ENCODE measurements at places on chromosomes 7 and 10.

GRCh38 chr7:31529103-31529502 is 15.2 kb downstream of the ITPRID1 start:
- no peak for DNase-seq

- no peak for DNase-seq
Observed at GRCh38 chr7:150784120-150784736, 15.9 kb downstream of the TMEM176B start.

DNA sequence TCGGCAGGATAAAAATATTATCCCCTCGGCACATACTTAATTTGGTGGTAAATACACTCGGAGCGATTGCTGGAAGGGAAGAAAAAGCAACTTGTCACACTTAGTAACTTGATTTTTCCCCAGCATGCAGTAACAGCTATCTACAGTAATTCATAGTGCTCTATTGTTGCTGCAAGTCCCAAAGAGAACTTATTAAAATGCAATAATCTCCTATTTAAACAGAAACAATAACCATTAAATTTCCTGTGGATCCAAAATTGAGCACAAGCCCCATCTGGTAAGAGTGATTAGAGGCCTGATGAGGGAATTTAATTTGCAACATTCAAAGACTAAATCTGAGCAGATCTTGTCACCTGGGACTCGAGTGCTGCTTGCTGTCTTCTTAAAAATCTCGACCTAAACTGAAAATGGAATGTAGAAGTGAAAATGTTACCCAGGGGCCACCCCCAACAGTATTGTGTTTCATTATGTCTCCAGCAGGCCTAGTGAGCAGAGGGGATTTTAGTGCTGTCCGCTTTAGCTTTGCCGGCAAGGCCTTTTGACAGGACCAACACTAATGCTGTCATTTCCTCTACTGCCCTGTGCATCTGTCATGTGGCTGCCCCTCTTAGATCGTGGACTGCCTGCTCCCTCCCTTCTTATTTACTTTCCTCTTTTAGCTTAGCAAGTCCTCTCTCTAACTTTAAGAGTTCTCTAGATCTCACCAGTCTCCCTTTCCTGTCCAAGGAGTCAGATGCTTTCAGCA is 639.7 kb downstream of the AUTS2 start:
- no peak for DNase-seq

GRCh38 chr7:16900209-16900768 is 18.5 kb upstream of the AGR3 start:
- no peak for DNase-seq

Measured in esophagus squamous epithelium (tissue), 5 donors.